Stimulated activated CD4-positive, alpha-beta T cell treated with anti-CD3 and anti-CD28 coated beads, TNF-alpha, amount 100 ng/mL, for 1 hour (primary cell): ENCODE measurements at places on chromosomes 12 and 14.

DNA sequence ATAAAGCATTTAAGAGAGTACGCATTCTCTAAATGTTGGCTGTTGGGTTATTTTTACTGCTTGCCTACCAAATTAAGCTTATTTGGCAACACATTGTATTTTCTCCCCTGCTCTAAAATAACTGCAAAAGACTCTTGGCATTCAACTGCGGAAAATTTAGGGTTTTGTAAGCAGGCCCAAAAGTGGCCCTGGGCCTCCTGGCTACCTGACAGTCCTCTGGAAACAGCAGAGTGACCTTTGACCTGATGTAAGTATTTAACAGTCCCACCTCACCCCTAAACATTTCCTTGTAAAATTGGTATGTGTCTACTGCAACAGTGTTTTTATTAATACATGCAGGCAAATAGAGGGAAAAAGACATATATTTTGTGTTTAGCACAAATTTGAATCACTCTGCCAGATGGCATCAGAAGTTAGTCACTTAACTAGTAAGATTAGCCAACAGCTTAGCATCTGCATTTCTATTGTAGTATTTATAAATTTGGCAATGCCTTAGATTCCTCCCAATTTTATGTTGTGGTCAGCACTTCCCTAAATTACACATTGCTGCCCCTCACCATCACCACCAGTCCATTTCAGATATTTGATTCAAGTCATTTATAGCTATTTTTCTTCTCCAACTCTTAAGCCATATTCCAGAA is 11.2 kb downstream of the LLPH start:
- DNase-seq = no peak

GRCh38 chr14:72636871-72637270 is 257.0 kb downstream of the DPF3 start:
- no peak for DNase-seq

- no peak for DNase-seq
Measured at GRCh38 chr12:6868211-6869048, 1.1 kb downstream of the TPI1 start.

DNA sequence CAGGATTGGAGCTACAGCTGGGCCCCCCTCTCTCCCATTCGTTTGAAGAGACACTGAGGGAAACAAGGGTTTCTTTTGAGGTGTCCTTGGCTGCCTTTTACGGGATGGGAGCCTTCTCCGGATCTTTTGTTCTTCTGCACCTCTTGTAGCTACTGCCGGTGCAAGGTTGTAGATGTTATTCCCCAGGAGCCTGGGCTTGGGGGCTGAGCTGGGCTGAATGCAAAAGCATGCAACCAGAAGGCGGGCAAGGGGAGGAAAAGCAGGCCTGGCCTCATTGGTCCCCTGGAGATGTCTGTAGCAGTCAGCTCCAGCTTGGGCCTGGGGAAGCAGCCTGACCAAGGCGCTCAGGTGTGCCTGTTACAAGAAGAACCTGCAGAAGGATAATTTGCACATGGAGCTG is 110.3 kb downstream of the GCH1 start:
- no peak for DNase-seq

GRCh38 chr12:81866081-81866480 is 106.9 kb upstream of the PPFIA2 start:
- no peak for DNase-seq

DNA sequence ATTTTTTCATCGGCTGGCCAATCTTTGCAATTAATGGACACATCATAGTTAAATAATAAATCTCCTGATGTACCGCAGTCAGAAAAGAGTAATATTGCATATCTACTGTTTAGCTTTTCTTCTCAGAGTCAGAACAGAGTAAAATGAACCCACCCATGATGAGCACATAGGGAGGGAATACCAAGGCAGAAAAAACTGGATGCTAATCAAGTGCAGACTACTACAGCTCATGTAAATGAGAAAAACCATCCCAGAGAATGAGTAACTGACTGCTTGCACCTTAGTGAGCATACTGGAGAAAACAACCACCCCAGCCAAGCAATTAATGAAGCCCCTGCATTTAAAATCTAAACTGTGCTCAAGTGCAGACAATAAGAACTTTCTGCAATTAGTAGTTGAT is 483.7 kb downstream of the MDGA2 start:
- no peak for DNase-seq

DNA sequence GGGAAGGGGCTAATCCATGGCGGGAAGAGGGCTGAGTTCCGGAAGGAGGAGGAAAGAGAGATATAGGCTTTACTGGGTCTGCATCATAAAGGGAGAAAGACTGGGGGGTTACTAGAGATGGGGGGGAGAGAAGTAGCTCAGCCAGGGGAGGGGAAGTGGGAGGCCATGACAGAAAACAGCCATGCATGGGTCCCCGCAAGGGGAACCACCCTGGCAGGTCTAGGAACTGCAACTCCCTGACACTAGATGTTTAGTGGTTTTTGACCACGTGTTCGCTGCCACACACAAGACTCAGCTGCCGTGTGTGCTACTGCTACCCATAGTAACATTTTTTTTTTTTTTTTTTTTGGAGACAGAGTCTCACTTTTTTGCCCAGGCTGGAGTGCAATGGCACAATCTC is 145.0 kb downstream of the RIMBP2 start:
- no peak for DNase-seq

DNA sequence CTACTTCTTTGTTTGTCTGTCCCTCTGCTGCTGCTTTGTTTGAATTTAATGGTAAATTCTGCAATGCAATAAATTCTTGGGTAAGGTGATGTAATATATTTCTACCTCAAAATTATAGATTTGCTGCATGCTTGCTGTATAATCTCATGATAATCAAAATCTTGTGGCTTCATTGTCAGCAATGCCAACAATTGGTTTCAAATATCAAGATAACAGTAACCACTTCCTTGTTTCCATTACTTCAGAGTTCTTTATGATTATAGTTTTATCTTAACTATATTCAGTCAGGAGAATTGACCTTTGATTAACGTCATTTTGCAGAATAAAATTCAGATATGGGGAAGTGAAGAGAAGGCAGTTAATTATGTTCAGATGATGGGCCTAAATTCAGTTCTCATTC is 30.2 kb upstream of the RNU6-8 start:
- DNase-seq = no peak

DNA sequence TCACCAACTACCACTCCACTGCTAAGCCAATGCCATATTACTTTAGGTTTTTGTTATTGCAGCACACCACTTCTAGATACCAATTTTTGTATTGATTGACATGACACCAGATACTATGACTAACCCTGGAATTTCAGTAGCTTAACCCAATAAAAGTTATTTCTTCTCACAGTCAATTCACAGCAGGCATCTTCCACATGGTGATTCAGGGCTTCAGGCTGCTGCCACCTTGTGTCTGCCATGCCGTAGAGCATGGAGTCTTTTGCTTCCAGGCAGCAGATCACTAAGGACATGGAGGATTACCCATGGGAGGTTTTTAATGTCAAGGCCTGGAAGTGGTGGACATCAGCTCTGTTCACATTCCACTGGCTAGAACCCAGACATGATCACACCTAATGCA is 56.4 kb upstream of the LTA4H start:
- DNase-seq = no peak

- no peak for DNase-seq
Measured at GRCh38 chr12:16531621-16532020, 74.3 kb downstream of the LMO3 start.

DNA sequence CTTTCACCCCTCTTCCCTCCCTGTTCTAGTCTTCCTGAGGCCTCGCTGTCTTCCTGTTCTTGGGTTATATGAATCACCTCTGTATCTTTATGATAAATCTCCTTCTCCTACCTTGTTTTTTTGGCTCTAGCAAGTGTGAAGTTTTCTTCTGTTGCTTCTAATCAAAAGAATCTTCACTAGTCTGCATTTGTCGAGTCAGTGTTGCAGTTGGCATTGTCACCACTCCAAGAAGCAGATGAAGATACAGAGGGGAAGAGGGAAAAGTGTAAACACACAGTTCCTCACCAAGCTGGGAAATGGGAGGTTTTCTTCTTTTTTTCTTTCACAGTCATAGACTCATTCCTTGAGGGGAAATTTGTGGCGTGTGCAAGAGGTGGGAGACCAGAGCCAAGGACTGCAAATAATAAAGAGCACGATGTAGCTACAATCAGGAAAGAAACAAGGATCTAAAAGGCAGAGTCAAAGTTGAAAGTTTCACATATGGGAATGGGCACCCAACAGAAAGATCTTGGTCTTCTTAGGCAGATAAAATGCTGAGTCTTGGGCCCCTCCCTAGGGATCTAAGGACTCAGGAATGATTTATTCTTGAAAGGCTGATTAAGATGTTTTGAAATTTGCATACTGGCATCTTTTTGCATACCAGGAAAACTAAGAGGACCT is 22.2 kb upstream of the PRICKLE1 start:
- no peak for DNase-seq

GRCh38 chr12:57235017-57235727 is 5.7 kb downstream of the SHMT2 start:
- DNase-seq = no peak

DNA sequence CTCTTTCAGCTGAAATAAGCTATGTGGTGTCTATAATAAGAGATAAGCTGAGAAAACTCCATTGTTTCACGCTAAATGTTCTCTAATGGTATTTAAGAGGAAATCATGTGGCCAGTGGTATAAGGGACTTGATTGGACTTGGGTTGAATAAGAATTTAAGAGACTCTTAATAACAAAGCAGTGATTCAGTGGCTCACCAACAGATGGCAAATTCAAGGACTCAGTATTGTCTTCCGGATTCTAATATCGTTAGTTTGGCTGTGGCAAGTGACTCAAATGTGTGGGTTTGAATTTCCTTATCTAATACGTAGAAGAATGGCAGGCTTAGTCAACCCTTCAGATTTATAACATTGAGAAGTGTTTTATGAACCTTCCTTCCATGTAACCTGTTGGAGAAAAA is 49.1 kb upstream of the KCNH3 start:
- no peak for DNase-seq
